ENCODE measurements at places on chromosomes 5 and 9. TPM values are rescaled to one million over a fixed set of nuclear protein-coding genes. Genes with fewer than 3 reads are reported as not detected.

Gene CCDC187
- not detected for total RNA-seq

Gene PCSK5
- 22.8 TPM for total RNA-seq

Gene SLC25A2
- total RNA-seq: 2.5 TPM

Gene TEX48
- total RNA-seq: not detected

All from naive thymus-derived CD8-positive, alpha-beta T cell (primary cell).